NCI-H1436 treated with DMSO at 0.1 percent for 48 hours (cell line): ENCODE measurements at places on chromosomes 7 and 10.

GRCh38 chr7:6637544-6638229, 569 bp downstream of the ZNF316 start:
- no peak for DNase-seq

- DNase-seq, result no peak
Observed at GRCh38 chr10:119520283-119520682, 22.2 kb downstream of the RGS10 start.

- no peak for DNase-seq
Observed at GRCh38 chr7:6294839-6295238, 22.4 kb upstream of the CYTH3 start.

- DNase-seq, result no peak
Observed at GRCh38 chr7:8210845-8211724, 50.9 kb downstream of the ICA1 start.

- DNase-seq, result no peak
Observed at GRCh38 chr7:107327986-107328569, 141.8 kb upstream of the GPR22 start.

GRCh38 chr10:35165136-35165535, 38.5 kb downstream of the CREM start:
- no peak for DNase-seq

- DNase-seq, result no peak
Observed at GRCh38 chr10:124504711-124505110, 43.1 kb downstream of the LHPP start.

GRCh38 chr7:95843286-95843685, 70.9 kb downstream of the DYNC1I1 start:
- DNase-seq, result no peak

GRCh38 chr10:75525646-75526045, 94.2 kb downstream of the LRMDA start:
- DNase-seq, result no peak

- no peak for DNase-seq
Observed at GRCh38 chr10:60367431-60367830, 22.2 kb downstream of the ANK3 start.

GRCh38 chr7:149281508-149282330, 19.7 kb downstream of the ZNF783 start:
- DNase-seq, result no peak

DNA sequence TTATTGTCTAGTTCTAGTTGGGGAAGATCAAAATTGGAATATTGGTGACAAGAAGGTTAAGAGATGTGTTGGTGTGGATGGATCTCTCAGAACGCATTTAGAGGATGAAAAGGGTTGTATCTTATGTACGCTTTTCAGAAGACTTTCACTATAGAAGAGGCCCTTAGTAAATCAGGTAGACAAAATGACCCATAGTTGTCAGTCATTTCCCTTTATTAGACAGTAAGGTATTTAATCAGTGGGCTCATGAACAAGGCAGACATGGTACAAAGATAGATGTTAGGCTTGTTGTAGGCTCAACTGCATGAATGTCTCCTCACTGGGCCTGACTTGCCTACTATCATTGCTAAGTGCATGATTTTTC, 359.2 kb downstream of the PHF14 start:
- DNase-seq, result no peak

GRCh38 chr7:123666492-123666891, 10.8 kb downstream of the LMOD2 start:
- DNase-seq, result peak; percentile 34

DNA sequence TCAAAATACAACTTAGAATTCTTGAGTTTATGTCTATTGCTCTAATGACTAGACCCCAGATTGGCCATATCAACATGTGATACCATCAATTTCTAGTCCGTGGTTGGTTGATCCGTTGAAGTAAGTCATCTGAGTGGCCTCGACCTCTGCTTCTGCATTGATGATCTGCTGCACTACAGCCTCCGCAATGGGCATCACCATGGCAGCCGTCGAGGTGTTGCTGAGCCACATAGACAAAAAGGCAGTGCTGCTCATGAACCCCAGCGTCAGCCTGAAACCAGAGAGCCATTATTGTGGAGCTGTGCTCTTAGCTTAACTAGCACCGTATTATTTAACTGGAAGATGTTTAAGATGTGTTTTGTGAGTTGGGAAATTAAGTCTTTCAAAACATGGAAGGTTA, 30.7 kb downstream of the SLC13A1 start:
- no peak for DNase-seq

GRCh38 chr10:129353101-129353500, 113.9 kb upstream of the MGMT start:
- DNase-seq, result no peak

- DNase-seq, result no peak
Observed at GRCh38 chr7:156629873-156630272, 10.7 kb upstream of the RNF32 start.

DNA sequence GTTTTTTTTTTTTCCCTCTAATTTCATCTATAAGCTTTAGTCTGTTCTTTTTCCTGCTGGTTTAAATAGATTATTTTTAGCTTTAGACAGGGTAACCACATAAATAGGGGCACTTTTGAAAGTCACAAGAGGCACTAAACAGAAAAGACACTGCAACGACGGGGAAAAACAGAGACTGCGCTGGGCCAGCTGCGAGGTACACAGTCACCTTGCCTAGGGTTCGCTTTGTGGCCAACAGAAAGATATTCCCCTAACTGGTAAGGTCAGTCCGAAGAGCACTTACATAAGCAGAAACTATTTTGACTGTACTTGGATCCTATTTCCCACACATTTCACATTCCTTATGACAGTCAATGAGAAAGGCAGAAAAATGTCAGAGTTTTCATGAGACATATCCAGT, 175.6 kb upstream of the PHF14 start:
- DNase-seq, result no peak

DNA sequence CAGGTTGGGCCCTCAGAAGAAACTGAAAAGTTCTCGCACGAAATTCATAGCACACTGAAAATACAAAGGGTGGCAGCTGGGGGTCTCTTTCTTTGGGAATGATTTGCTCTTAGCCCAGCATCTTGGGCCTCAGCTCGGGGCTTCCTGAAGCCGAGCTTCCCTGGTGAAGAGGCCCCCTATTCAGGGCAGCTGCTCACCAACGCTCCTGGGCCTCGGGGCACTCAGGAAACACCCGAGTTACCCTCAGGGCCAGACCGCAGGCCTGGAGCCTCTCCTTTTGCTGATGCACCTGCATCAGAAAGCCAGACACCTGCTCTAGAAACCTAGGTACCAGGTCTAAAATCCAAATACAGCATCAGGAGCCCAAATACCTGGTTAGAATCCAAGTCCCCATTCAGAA, 85.5 kb downstream of the PTPRE start:
- no peak for DNase-seq

DNA sequence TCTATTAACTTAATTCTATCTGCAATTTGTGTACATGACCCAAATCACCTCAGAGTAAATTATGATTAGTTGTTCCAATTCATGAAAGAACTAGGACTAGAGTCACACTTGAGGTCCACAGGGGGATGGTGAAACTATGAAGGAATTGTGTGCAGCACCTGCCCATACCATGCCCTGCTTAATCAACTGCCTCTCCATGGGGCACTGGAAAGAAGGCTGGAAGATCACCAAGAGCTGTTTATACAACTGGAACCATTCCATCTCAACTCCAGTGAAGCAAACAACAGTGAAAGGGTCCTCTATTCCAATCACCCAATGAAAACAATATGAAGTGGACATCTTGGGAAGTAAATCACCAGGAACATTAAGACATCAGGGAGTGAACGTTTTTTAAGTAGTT, 98.7 kb upstream of the SEMA3D start:
- no peak for DNase-seq

GRCh38 chr10:76133597-76134255, 702.3 kb downstream of the LRMDA start:
- peak; percentile 17 for DNase-seq

DNA sequence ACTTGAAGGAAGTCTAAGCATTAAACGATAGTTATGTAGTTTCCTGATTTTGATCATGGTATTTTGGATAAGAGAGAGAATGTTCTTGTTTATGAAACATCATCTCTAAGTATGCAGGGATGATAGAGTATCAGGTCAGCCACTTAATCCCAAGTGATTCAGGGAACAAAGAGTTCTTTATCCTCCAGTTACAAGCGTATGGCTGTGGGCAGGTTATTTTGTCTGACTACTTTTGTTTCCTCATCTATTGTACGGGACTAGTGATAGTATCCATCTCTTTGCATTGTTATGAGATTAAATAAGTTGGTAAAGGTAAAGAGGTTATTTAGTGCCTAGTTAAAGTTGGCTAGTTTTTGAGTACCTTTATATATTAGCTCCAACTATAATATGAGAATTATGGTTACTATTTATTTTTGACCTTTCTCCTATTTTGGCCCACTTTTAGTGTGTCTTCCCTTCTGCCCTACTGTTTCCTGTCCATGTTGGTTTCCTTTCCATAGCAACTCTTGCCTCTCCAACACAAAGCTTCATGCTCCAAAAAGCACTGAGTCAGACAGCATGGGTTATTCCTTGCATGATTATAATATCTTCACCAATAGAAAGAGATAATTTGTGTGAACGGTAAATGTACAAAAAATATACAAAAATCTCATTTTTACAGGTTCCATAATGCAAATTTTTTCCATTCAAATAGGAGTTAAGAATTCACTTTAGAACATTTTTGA, 65.4 kb downstream of the SP8 start:
- DNase-seq, result no peak

- DNase-seq, result no peak
Observed at GRCh38 chr7:104604706-104605105, 276.3 kb downstream of the LHFPL3 start.

GRCh38 chr7:150811-151221, 41.6 kb upstream of the FAM20C start:
- DNase-seq, result no peak

GRCh38 chr10:79189181-79189580, 120.4 kb downstream of the ZMIZ1 start:
- DNase-seq, result no peak

DNA sequence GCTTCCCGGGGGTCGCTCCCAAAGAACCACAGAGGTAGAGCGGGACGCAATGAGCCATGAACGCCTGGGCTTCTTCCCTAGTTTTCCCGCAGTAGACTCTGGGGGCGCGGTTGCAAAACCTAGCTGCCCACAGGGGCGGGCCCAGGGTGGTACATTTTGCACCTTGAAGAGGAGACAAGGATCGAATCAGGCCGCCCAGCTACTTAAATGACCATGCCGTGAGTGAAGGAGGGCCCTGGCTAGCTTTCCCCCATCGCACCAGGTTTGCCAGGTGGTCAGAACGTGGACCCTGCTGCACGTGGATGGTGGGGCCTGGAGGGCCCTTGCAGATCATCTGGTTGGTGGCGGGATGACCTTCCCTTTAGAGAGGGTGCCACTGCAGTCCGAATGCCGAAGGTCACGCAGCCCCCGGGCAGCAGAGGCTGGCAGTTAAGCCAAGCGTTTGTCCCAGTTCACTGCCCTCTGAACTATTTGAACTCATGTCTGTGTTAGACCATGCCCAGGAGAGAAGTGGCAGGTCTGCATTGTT, 604 bp upstream of the SHTN1 start:
- DNase-seq, result no peak

- no peak for DNase-seq
Observed at GRCh38 chr10:71727738-71728737, 8.5 kb upstream of the C10orf105 start.

GRCh38 chr7:31933481-31933880, 136.7 kb downstream of the PDE1C start:
- no peak for DNase-seq

DNA sequence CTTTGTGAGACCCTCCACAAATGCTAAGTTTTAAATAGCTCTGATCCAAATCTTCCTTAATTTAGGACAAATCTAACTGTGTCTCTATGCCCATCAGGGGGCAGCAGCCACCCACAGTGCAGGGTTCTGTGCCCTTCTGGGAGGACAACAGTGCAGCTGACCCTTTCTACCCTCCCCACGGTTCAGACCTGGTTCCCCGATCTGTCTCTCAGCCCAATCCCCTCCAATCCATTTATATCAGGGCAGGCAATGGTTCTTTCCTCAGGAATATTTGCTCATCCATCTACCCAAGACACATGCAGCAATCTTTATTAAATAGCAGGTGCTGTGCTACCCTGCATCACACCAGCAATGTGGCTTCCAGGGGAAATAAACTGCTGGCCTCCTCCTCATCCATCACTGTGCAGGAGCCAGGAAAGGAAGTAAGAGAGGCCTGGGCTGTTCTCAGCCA, 4.0 kb upstream of the RBM28 start:
- no peak for DNase-seq

GRCh38 chr10:44938956-44939355, 20.6 kb upstream of the RASSF4 start:
- DNase-seq, result no peak

GRCh38 chr7:7966141-7966734, 2.4 kb upstream of the GLCCI1 start:
- no peak for DNase-seq

- no peak for DNase-seq
Observed at GRCh38 chr10:66281327-66281726, 644.5 kb upstream of the LRRTM3 start.

DNA sequence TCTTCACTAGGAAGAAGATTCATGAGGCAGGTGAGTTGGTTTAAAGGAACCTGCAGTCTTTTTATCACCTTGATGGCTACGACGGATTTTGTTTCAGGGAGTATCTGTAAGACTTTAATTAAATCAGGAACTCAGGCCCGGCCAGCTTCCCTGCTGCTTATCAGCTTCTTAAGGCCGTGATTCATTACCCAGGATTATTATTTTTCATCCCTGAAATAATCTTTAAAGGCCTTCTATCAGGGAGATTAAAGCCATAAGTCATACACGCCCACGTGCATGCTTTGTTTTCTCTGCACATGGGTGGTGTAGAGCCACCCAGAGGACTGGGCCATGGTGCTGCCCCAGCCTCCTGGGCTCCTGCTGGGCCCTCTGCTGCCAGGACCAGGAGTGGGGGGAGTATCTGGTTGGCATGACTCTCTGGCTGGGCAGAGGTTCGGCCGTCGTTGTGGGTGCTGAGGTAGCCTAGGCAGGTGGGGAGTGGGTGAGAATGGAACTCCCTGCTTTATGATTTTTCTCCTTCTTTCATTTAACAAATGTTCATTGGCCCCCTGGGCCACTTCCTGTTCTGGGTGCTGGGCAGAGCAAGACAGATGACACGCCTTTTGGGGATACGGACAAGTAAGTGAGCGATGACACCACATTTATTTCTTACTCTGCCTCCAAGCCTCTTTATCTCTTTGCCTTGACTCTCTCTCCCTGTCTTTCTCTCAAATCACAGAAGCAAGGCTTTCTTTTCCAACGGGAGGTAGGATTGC, 39.0 kb upstream of the PCBD1 start:
- no peak for DNase-seq

GRCh38 chr7:27224983-27225934, 17.3 kb upstream of the EVX1 start:
- DNase-seq, result no peak

- DNase-seq, result no peak
Observed at GRCh38 chr7:26681819-26682418, 182.5 kb downstream of the SKAP2 start.

- DNase-seq, result peak; percentile 18
Observed at GRCh38 chr10:11515596-11516430, 95.6 kb downstream of the USP6NL start.
